Forelimb muscle (tissue), 1 donor: ENCODE measurements at places on chromosomes 6 and 20. TPM values are rescaled to one million over a fixed set of nuclear protein-coding genes. Genes with fewer than 3 reads are reported as not detected.

The ENTPD6 gene
- polyA plus RNA-seq: 36.0 TPM

DNA sequence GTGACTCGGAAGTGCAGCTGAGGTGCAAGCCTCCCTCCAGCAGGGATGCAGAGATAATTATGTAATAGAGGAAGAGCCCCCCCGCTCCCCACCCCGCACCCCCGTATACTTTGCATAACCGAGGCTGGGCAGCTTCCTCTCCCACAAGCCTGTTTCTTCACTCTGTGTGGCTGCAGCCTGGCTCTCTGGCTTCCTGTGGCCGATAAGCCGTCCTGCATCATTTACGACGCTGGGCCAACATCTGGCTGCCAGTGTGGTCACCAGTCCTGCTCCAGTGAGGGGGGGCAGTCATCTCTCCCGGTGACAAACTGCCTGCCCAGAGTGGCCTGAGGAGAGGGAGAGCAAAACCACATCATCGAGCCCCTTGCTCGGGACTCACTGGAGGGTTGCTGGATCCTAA, 59.2 kb downstream of the RBM38 start:
- DNase-seq: no peak

The ISM1 gene
- polyA plus RNA-seq: 0.76 TPM

GRCh38 chr6:126204598-126204997, 135.3 kb upstream of the CENPW start:
- DNase-seq: no peak

- no peak for DNase-seq
Measured at GRCh38 chr6:167533851-167534250, 209.0 kb downstream of the TTLL2 start.

The STK4 gene
- 9.3 TPM for polyA plus RNA-seq

The MYLK2 gene
- 60.0 TPM for polyA plus RNA-seq

The NFKBIL1 gene
- polyA plus RNA-seq: 16.8 TPM

DNA sequence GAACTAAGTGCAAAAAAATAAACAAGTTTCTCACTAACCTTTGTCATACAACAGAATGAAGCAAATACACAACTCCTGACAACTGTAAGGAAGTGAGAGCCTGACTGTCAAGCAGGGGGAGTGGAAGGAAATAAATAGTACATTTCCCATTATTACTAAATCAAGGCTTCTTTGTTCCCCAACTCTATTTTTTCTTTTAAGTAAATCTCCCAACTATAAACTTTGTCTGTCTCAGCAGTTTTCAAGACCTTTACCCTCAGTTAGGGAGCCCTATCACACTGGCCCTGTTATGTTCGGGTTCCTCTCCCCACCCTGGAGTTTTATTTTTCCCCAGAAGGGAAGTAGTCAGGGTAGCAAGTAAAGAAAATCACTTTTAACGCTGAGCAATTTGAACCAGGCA, 24.1 kb upstream of the IPCEF1 start:
- no peak for DNase-seq

The MLIP gene
- 69.5 TPM for polyA plus RNA-seq

- DNase-seq: no peak
Measured at GRCh38 chr6:34486106-34486740, 20.3 kb downstream of the PACSIN1 start.

The IMPG1 gene
- polyA plus RNA-seq: 0.48 TPM

DNA sequence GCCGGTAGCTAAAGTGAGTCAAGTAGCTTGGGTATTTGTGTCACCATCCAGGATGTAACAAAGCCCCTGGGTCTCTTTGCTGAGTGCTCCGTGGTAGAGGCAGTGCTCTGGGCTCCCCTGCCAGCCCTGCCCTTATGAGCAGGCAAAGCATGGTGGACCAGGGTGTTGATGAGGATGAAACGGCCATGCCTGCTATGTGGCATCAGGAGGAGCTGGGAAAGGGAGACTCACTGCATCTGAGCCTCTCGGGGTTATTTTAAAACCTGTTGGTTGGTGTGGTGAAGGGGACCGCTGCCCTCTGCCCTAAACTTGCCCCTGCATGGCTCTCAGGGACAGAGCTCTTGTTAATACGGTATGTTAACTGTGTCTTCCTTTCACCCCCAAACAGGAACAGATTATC, 143.1 kb downstream of the DTNBP1 start:
- DNase-seq: no peak

DNA sequence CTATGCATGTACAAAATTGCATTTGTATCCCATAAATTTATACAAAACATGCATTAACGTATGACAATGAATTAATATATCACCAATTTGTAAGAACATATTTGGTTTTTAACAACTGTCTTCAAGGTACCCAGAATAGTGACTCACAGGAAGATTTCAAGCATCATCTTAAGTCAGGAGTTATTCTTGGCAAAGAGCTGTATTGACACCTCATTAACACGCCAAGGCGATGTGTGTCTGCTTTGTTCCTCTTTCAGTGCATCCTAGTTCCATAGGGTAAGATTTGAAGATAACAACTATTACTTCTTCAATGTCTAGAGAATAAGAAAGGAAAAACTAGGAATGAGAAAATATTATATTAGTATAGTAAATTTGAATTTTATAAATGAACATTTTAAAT, 35.8 kb upstream of the TPD52L1 start:
- DNase-seq: no peak

DNA sequence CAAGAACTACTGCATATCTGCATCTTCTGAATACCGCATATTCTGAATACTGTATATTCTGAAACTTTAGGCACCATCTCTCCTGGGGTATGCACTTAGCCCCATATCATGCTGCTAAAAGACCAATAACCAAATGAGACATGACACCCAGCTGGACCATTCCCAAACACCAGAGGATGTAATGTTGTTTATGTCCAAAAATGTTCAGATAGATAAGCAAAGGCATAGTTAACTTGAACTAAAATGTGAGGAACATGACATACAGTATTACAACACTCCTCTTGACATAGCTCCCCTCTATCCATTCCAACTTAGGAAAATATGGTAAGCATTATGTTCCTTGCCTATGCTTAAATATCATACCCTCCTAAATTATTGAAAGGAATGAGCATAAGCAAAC, 127.3 kb downstream of the TENT5A start:
- DNase-seq: no peak

GRCh38 chr20:3846740-3847428, at the start of gene MAVS:
Gene MAVS, plus strand, starts transcription at chr20:3846834. Its CDS starts 7,791 bp downstream, at chr20:3854625.
- peak; percentile 38 for DNase-seq

DNA sequence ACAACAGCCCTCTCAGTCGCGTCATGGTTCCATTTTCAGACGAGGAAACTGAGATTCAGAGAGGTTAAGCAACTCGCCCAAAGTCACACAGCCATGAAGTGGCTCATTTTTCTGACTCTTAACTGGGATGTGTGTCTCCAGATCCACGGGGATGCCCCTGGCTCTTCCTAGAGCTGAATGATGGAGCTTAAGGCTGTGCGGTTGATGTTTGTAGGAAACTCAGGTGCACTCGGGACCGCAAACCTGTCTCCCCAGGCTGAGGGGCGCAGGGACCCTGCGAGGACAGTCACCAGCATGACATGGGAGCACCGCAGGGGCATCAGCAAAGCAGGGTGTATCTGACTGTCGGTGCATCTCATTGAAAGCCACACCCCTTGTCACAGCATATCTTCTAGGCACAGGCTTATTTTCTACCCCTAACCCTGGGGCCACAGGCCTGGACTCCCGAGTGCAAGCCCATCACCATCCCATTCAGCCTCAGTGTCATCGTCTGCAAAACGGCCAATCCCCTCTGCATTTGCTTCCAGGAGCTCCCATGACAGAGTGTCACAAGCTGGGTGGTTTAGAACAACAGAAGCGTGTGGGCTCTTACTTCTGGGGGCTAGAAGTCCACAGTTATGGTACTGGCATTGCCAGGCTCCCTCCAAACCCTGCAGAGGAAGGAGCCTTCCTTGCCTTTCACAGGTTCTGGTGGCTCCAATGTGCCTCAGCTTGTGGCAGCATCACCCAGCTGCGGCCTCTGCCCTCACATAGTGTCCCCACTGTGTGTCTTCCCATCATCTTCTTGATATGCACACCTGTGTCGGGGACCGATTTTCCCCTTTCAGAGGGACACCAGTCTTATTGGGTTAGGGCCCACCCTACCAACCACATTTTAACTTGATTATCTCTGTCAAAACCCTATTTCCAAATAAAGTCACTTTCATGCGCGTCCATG, 9.9 kb upstream of the ARHGAP40 start:
- DNase-seq: no peak

The BTBD9 gene
- polyA plus RNA-seq: 7.7 TPM

DNA sequence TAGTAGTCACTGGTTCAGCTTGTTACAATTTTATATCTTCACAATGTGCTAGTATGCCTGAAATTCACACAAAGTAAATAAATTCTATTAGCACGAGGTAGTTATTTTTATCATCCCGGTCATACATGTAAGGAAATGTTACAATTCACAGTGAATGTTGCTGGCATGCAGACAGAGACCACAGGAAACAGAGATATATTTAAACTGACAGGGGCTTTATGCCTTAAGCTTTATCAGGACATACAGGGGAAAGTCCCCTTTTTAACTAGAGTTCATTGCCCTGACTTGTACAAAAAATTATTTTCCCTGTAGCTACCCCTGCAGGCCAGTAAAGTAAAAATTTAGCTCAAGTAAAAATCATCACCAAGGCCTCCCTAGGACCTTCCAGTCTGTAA, 712.0 kb upstream of the NRSN1 start:
- DNase-seq: peak; percentile 51

DNA sequence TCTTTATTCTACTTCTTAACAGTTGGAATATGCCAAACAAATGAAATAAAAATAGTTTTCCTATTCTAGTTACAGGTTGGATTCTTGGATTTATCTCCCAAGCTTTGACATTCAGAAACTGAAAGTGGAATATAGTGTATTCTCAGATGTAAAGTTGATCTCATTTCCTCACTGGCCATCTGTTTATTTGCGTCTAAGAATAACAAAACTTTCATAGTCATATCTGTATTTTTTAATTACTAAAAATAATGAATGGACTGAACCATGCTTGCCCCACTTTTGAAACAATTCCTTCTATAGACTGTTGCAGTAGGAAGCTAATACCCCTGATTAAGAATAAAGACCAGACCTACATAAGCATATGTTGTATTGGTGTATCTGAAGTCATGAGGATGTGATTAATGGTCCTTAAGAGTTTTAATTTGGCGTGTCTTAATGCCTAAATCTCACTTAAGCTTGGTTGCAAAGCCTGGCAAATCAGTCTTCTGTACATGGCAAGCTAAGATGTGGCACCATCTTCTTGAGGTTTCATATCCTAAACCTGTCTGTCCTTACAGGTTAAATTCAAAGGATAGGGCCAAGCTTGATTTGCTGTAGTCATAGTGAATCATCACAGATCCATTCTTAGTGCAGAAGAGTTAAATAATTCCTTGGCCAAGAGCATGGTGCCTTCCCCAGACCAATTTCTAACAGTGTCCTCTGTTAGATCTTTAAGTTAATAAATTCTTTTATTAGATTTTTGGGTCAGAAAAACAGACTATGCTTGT, 58.9 kb downstream of the FOXO3 start:
- DNase-seq: no peak

GRCh38 chr20:39395478-39396291, 433.5 kb downstream of the DHX35 start:
- DNase-seq: no peak

DNA sequence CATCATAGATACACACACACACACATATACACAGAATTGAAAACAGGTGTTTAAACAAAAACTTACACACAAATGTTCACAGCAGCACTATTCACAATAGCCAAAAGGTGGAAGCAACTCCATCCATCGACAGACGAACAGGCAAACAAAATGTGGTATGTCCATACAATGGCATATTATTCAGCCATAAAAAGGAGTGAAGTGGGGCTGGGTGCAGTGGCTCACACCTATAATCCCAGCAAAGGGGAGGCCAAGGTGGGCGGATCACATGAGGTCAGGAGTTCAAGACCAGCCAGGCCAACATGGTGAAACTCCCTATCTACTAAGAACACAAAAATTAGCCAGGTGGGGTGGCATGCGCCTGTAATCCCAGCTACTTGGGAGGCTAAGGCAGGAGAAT, 80.3 kb downstream of the CHD6 start:
- DNase-seq: no peak

The KCNK17 gene
- 1.5 TPM for polyA plus RNA-seq

The CDSN gene
- polyA plus RNA-seq: 0.06 TPM

DNA sequence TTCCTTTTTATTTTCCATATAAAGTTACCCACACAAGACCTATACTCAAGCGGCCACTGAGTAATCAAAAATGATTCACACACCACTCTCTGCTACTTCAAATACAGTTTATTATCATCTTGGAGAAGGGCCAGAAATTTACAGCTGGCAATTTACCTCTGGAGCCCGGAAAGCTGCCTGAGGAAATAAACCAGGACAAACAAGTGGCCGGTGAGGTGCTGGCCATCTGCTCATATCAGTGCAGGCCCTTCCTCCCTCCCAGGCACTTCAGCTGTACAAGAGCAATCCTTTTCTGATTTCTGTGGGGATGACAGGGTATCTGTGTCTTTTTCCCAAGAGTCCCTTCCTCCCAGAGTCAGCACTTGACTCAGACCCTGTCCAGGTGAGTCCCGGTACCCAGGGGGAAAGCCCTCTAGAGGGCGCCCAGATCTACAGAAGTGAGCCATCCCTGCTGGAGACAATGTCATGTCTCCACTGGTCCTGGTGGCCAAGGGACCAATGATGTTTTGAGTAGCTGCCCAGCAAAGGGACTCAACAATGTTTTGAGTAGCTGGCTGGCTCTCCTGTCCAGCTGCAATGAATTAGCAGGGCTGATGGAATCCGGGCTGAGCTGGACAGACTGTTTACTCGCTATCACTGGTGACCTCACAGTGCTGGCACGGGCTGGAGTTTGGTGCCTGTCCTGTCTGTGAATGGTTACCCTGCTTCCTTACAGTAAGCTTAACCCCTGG, 23.6 kb downstream of the LRP11 start:
- no peak for DNase-seq

DNA sequence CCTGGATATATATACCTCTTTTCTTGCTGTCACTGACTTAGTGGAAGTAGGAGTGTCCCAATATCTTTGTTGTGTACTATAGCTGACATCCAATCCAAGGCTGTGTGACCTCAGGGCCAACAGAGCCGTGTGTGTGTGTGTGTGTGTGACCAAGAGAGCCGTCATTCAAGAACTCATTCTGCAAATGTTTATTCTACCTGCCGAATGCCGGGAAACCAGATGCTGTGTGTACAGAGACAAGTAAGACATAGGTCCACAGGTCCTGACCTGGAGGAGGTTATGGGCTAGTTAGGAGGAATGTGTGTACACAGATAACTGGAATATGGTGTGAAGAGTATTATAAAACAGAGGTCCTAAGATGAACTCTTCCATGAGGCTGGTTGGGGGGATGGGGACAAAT, 190.0 kb downstream of the DHX35 start:
- no peak for DNase-seq

GRCh38 chr6:114008331-114008730, 37.4 kb upstream of the HDAC2 start:
- DNase-seq: no peak

- DNase-seq: no peak
Measured at GRCh38 chr6:169956580-169956979, 205.2 kb downstream of the ERMARD start.

- DNase-seq: no peak
Measured at GRCh38 chr6:106279179-106279578, 46.4 kb downstream of the ATG5 start.

GRCh38 chr6:90101403-90101802, 195.2 kb downstream of the BACH2 start:
- no peak for DNase-seq

- no peak for DNase-seq
Measured at GRCh38 chr6:137099689-137100403, 55.1 kb upstream of the IL20RA start.

The SALL4 gene
- 0.38 TPM for polyA plus RNA-seq

The GHRH gene
- not detected for polyA plus RNA-seq
